Spinal cord (tissue), 10 donors: ENCODE measurements at places on chromosomes 3 and 15. TPM values are rescaled to one million over a fixed set of nuclear protein-coding genes. Genes with fewer than 3 reads are reported as not detected.

The CDHR4 gene
- polyA plus RNA-seq = 0.47 TPM

The A4GNT gene
- 0.33 TPM for polyA plus RNA-seq

The TP53BP1 gene
- polyA plus RNA-seq = 81.5 TPM

The SHC4 gene
- 8.8 TPM for polyA plus RNA-seq

The TMEM87A gene
- 56.5 TPM for polyA plus RNA-seq

The GRK7 gene
- polyA plus RNA-seq = 0.21 TPM

The SLC12A1 gene
- polyA plus RNA-seq = 4.3 TPM
